ENCODE measurements at places on chromosomes 16 and 17.

DNA sequence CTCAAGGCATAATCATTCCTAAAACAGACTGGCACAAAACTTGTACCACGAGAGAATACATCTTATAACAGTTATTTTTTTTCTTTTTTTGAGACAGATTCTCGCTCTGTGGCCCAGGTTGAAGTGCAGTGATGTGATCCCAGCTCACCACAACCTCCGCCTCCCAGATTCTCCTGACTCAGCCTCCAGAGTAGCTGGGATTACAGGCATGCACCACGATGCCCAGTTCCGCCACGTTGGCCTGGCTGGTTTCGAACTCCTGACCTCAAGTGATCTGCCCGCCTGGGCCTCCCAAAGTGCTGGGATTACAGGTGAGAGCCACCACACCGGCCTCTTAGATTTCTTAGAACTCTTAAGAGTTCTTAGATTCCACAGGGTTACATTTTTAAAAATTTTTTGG, 4.1 kb downstream of the NUFIP2 start:
- no peak for DNase-seq

- DNase-seq: peak; percentile 28
Observed at GRCh38 chr16:57045694-57046381, 46.5 kb upstream of the CPNE2 start.

DNA sequence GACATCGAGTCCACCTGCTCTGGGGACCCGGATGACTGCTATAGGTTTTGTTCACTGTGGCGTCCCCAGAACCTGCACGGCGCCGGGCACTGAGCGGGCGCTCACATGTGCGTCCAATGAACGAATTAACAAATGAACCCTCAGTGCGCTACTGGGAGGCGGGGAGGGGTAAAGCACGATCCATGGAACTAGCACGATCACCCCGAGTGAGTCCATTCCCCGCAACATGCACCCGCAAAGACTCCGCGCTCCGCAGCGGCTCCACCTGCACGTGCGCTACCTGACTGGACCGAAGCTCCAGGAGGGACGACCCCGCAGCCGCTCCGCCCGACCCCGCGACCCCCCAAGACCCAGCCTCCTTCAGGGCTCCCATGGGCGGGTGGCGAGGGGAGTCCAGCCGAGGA, 491 bp downstream of the TRAP1 start:
- no peak for DNase-seq

DNA sequence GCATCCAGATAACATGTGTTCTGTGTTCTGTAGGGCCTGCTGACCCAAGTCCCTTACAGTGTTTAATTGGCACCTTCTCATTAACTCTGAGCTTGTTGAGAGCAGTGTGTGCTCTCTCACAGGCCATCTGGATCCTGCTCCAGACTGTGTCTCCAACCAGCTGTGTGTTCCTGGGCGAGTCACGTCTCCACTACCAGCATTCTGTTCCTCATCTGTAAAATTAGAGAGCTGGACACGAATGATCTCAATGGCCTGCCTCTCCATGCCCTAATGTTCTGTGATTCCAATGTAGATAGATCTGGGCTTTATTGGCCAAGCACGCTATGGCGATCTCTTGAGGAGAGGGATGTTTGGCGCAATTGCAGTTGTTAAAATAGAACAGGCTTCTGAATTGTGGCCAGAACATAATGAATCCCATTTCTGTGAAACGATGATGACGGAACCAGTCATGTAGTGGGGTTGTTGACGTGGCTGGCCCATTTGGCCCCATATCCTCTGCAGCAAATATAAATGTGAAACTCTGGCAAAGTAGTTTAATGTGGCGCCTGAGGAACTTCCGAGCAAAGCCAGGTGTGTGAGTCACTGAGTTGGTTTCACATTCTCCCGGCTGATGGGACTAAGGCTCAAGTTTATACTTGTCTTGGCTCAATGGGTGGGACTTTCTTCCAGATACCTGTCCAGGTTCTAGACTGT, 22.2 kb downstream of the TBX4 start:
- no peak for DNase-seq

All from T-cell (primary cell).